Mesenteric fat pad (tissue), 1 donor: ENCODE measurements at places on chromosomes 6 and 20. TPM values are rescaled to one million over a fixed set of nuclear protein-coding genes. Genes with fewer than 3 reads are reported as not detected.

DNA sequence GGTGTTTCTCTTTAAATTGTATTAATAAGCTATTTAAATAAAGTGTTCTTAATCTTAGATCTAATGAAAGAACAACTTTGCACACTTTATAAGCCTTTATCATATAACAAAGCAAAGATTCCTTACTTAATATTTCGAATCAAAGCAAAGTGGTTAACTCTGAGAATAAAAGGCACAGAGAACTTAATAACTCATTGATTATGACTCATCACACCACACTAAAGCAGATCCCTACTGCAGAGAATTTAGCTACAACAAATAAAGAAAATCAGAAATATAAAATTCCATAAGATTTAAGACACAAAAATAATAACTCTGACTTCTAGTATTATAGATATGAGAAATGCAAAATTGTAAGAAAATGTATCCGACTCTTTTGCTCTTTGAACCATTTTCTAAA is 135.6 kb upstream of the RUNX2 start:
- DNase-seq = no peak

DNA sequence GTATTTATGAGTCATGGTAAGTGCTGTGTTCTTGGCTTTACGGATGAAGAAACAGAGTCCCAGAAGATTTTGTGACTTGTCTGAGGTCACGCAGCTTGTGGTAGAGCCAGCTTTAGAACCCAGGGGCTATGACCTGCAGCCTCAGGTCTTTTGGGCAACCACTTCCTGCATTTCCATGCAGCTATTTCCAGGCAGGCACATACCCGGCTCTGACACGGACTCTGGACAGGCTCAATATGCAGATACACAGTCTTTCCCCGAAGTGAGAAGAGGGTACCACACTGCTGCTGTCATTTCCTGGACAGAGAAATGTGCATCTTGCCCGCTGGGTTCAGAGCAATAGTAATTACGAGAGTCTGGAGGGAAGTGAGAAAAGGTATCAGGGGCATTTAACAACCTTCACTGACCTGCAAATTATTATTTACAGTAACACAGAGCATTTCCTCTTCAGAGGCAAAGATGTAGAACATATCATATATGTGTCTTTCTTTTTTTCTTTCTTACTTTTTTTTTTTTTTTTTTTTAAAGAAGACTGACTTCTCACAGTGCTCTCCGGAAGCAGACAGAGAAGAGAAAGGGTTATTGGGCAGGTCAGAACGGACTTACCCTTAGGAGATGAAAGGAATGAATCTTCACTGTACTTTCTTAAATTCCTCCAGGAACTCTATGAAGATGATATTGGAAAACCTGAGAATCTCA is 185.1 kb downstream of the CLIC5 start:
- no peak for DNase-seq

DNA sequence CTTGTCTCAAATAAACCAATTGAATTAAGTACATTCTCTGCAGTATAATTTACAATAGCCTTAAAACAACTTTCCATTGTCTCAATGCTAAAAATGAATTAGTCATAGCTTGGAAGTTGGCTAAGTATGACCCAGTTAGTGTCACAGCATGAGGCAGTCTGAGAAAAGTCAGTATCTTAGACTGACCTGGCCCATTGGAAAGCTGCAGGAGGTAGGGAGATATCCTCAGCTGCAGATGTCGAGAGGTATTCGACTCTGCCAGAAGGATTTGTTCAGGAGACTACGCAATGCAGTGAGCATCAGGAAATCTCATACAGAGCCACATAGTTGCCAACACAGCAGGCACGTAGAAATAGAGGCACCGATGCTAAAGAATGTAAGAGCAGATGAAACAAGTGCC is 350.9 kb upstream of the NRSN1 start:
- DNase-seq = no peak

DNA sequence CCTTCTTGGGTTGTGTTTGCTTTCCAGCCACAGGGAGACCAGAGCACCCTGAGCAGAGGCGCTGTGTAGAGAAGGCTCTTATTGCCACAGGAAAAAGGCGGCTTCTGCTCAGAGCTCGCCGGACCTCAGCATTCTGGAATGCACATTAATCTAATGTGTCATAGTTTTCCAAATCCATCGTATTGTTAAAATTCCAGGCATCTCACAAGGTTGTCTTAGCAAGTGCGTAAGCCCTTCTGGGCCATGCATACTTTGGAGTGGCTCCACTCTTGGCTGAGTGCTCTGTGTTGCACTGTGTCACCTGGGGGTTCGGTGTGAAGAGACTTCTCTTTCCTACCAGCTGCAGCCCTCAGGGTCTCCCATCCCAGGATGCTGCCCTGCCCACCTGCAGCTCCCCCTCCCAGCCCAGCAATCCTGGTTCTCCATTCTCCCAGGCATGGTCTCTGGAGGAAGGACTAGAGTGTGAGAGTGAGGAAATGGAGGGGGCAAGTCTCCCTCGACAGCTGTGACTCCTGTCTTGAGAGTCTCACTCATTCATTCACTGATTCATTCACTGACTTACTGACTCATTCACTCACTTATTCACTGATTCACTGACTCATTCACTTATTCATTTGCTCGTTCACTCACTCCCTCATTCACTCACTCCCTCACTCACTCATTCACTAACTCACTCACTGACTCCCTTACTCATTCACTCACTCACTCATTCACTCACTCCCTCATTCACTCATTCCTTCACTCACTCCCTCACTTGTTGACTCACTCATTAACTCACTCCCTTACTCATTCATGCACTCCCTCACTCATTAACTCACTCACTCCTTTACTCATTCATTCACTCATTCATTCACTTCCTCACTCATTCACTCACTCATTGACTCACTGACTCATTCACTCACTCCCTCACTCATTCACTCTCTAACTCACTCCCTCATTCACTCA is 83.7 kb upstream of the MPC1 start:
- DNase-seq = no peak

DNA sequence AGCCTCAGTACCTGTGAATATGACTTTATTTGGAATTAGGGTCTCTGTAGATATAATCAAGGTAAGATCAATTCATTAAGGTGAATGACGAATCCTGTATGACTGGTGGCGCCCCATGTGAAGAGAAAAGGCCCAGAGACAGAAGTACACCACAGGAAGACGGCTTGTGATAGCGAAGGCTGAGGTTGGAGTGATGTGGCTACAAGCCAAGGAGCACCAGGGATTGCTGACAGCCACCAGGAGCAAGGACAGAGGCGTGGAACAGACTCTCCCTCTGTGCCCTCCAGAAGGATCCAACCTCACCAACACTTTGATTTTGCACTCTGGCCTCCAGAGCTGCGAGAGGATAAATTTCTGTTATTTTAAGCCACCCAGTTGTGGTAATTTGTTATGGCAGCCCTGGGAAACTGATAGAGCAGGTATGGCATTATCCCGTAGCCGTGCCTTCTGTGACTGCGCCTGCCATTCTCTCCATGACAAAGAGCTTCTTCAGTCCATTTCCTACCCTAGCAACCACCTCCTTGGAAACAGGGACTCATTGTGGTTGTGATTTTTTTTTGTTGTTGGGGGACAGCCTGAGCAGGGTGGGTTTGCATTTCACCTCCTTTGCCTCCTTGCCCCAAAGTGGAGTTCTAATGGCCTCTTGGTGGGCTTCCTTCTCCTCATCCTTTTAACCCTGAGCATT is 29.6 kb downstream of the PTK7 start:
- DNase-seq = no peak

- DNase-seq = no peak
Observed at GRCh38 chr6:6885521-6886170, 222.1 kb upstream of the RREB1 start.

DNA sequence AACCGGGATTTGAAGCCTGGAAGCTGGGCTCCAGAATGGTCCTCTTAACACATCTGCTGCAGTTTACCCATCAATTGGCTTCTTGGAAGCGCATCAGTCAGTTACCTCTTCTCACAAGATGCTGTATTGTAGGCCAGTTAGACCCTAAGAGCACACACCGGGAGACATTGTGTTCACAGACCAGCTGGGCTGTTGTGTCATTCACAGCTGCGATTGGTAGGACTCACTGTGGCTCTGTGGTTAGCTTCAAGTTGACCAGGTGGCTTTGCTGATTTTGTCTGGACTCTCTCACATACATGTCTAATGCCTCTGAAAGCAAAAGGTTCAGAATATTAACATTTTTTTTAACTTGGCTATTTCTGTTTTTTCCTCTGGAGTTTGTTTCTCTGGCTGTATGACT is 64.8 kb downstream of the SNX9 start:
- no peak for DNase-seq

XKR7 gene
- total RNA-seq = not detected

BTBD9 gene
- 15.6 TPM for total RNA-seq
